ENCODE measurements at places on chromosomes 3 and 15. TPM values are rescaled to one million over a fixed set of nuclear protein-coding genes. Genes with fewer than 3 reads are reported as not detected.

Gene SLCO2A1
- total RNA-seq: 0.65 TPM

Gene HHATL
- total RNA-seq: not detected

Gene MASP1
- 0.91 TPM for total RNA-seq

Gene NPAP1
- not detected for total RNA-seq

Gene IL16
- under 0.01 TPM for total RNA-seq

Gene NSUN3
- total RNA-seq: 10.4 TPM

Gene ATP2B2
- total RNA-seq: not detected

Gene SPPL2A
- 68.7 TPM for total RNA-seq

Gene GADL1
- 0.32 TPM for total RNA-seq

Gene TF
- total RNA-seq: not detected

Gene FGF12
- total RNA-seq: 0.15 TPM

Gene ITGB5
- total RNA-seq: 88.3 TPM

Gene ADAM10
- total RNA-seq: 144 TPM

Gene AMT
- 0.91 TPM for total RNA-seq

Gene UROC1
- not detected for total RNA-seq

Gene NR1I2
- total RNA-seq: 0.15 TPM

Gene CD86
- not detected for total RNA-seq

Gene STARD9
- total RNA-seq: 5.8 TPM

Gene RASGRP1
- under 0.01 TPM for total RNA-seq

Gene MINAR1
- total RNA-seq: 0.30 TPM

Gene TRAIP
- 5.2 TPM for total RNA-seq

Gene EOGT
- total RNA-seq: 126 TPM

Gene IL5RA
- total RNA-seq: not detected

Gene LDHAL6B
- not detected for total RNA-seq

Gene CCR8
- not detected for total RNA-seq

Gene ANKUB1
- total RNA-seq: 0.32 TPM

Gene CCDC80
- 7.5 TPM for total RNA-seq

Gene FGF7
- total RNA-seq: 0.32 TPM

Gene SUSD5
- total RNA-seq: 5.2 TPM

Gene HLTF
- 40.4 TPM for total RNA-seq

Gene COMMD2
- 30.2 TPM for total RNA-seq

Gene PLSCR2
- total RNA-seq: not detected
